Right forelimb (tissue), 1 donor: ENCODE measurements at places on chromosomes 12 and 14.

DNA sequence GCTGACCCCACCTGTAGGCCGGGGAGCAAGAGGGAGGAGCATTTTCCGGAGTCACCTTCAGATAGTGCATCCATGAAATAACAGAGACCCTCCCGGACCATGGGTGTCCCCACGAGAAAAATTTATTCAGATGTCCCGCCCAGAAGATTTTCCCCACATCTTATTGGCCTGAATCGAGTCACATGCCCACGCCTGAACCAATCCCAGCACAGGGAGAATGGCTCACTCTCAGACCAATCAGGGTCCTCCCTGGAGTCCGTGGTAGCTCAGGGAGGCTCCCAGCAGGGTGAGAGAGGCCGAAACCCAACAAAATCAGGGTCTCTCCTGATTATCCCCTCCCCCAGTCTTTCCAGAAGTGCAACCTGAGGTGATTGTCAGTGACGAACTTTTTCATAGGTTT lies 16.4 kb upstream of the NCOR2 start:
- DNase-seq: no peak

DNA sequence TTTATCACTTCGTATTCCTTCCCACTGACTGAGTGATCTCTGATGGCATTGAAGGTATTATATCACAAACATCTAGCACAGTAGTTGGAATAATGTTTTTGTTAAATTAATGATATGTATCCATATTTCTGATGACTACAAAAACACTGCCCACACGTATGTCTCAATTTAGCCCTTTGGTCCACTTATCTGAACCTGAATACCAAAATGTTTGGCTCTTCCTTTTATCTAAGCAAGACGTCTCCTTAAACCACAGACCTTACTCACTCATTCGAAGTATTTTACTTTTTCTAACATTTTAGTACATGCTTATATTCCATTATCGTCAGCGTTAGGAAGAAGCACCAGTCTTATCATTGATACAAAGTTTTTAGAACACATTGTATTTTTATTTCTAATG lies 126.4 kb downstream of the PIK3C2G start:
- no peak for DNase-seq

- DNase-seq: no peak
Measured at GRCh38 chr14:75151851-75152250, 24.6 kb downstream of the TMED10 start.

DNA sequence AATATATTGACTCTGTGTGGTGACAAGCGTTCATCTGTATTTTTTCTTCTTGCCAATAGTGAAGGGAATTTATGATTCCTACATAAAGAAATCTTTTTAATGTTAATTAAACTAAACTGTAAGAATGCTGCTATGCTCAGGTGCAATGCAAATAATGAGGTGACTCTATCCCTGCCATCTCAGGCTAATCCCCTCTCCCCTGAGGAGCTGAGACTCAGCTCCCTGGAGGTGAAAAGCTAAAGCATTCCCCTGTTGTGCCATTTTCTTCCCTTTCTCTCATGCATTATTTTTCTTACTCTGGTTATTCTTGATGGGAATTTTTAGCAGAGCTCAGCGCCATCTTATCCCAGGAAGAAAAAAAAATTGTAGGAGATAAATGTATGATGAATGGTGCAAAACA lies 113.9 kb upstream of the FGD4 start:
- DNase-seq: no peak

- no peak for DNase-seq
Measured at GRCh38 chr14:22800346-22800745, 14.9 kb downstream of the SLC7A7 start.
